Activated CD8-positive, alpha-beta T cell treated with anti-CD3 and anti-CD28 coated beads for 36 hours (primary cell): ENCODE measurements at places on chromosomes 12 and 14.

GRCh38 chr12:2580821-2581220 is 213.9 kb upstream of the FKBP4 start:
- H3K27me3 ChIP-seq: peaks cover 22% of the 10 kb centered on the region
- no peak for DNase-seq
- peaks cover 2% of the 10 kb centered on the region for H3K4me1 ChIP-seq
- H3K4me3 ChIP-seq: no peak overlapping the region
- H3K36me3 ChIP-seq: no peaks in the 10 kb centered on the region
- no peak overlapping the region for H3K27ac ChIP-seq

DNA sequence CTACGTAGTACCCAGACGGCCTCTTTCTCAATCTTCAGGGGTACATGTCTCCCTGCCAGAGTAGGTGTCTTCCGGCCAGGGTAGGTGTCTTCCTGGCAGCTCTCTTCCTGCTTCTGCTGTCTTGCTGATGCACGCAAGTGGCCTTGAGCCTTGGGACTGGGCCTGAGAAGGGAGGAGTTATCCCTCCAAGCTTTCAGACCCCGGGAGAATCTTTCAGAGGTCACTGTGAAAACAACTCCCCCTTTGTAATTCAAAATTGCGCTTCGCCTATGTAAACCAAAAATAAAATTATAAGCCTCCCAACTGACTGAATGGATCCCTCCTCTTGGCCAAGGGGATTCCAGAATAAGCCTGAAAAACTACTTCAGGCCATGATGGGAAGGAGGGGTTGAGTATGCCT is 87.3 kb upstream of the NUDT4 start:
- H3K4me3 ChIP-seq: no peak overlapping the region
- H3K27ac ChIP-seq: no peak overlapping the region
- no peaks in the 10 kb centered on the region for H3K27me3 ChIP-seq
- H3K36me3 ChIP-seq: no peaks in the 10 kb centered on the region
- H3K4me1 ChIP-seq: no peaks in the 10 kb centered on the region

GRCh38 chr12:99644629-99645028 is 2.9 kb upstream of the GARIN6 start:
- no peak for DNase-seq
- no peak overlapping the region for H3K27ac ChIP-seq
- H3K36me3 ChIP-seq: no peaks in the 10 kb centered on the region

DNA sequence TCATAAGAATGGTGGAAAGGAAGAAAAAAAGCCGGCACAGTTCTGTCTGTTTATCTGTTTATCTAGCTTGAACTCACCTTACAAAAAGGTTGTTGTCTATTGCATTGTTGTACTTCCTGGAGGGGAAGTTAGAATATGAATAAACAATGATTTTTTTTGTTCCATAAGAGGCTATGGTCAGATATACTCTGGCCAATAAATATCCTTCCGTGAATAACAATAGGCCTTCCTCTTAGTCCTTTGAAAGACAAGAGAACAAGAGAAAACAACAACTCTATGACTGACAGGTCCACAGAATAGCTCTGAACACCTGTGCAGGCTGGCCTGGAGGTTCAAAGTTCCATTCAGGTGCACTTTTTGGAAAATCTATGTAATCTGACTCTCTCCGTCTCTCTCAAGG is 192.8 kb upstream of the KRR1 start:
- peaks cover 8% of the 10 kb centered on the region for H3K4me1 ChIP-seq
- no peaks in the 10 kb centered on the region for H3K36me3 ChIP-seq
- H3K27me3 ChIP-seq: peaks cover 2% of the 10 kb centered on the region
- DNase-seq: no peak
- H3K27ac ChIP-seq: no peak overlapping the region
- no peak overlapping the region for H3K4me3 ChIP-seq

GRCh38 chr12:131511391-131511802 is 199.5 kb upstream of the SFSWAP start:
- H3K27me3 ChIP-seq: peaks cover 2% of the 10 kb centered on the region
- peak overlapping the region; percentile 59 for H3K27ac ChIP-seq

GRCh38 chr12:84825149-84825548 is 87.5 kb downstream of the SLC6A15 start:
- H3K4me3 ChIP-seq: no peak overlapping the region
- H3K36me3 ChIP-seq: no peaks in the 10 kb centered on the region
- peaks cover 2% of the 10 kb centered on the region for H3K27me3 ChIP-seq
- H3K4me1 ChIP-seq: no peaks in the 10 kb centered on the region
- no peak overlapping the region for H3K27ac ChIP-seq
- no peak for DNase-seq

DNA sequence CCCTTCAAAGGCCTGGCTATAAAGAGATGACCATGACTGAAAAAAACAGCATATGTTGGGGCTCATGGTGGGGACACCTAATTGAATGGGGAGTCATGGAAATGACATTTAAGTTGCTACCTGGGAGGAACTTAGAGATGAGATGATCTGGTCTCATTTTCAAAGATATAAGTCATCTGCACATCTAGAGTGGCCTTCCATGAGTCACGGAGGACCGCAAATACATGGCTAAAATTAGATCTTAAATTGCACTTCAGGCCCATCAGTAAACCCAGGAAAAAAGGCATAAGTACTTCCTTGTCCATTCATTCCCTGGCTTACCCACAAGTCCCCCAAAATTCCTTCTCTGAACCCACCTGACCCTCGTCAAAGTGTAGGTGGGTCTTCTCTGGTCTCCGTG is 53.4 kb downstream of the SPTB start:
- H3K27me3 ChIP-seq: peaks cover 9% of the 10 kb centered on the region
- H3K4me3 ChIP-seq: no peak overlapping the region

- H3K4me3 ChIP-seq: no peak overlapping the region
- no peak for DNase-seq
- peaks cover 17% of the 10 kb centered on the region for H3K4me1 ChIP-seq
- no peak overlapping the region for H3K27ac ChIP-seq
- no peaks in the 10 kb centered on the region for H3K36me3 ChIP-seq
These were observed 10.1 kb upstream of the SERPINA1 start for GRCh38 chr14:94398536-94398935.

DNA sequence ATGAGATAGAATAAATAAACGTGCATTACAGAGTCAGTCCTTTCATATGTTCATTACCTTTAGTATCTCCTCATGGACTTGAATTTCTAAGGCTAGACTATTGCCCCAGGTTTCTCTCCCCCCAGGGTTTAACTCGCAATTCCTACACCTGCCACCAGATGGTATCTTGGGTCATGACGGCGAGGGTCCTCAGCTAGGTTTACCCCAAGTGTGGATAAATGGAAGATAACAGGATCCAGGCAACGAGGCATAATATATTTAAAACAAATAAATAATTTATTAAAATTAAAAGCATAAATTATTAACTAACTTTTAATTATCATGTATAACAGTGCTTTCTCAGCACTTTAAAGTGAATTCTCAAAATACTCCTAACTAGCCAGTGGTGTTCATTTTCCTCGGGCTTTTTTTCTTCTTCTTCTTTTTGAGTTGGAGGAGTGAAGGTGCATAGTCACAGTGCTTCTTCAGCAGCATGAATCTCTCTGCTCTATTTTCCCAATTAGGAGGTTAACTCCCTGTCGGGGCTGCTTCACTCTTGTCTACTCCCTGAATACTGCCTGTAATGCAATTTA is 243.5 kb upstream of the CAND1 start:
- no peaks in the 10 kb centered on the region for H3K4me1 ChIP-seq
- H3K27me3 ChIP-seq: peaks cover 10% of the 10 kb centered on the region
- peak; percentile 62 for DNase-seq
- H3K36me3 ChIP-seq: no peaks in the 10 kb centered on the region

GRCh38 chr12:21774358-21775132 is at the start of gene KCNJ8:
TSS of gene KCNJ8 (minus strand) at chr12:21774706. CDS start at chr12:21773616, 1,090 bp downstream.
- peak; percentile 7 for DNase-seq
- H3K27me3 ChIP-seq: peaks cover 38% of the 10 kb centered on the region
- no peak within 1 kb of the TSS for H3K27ac ChIP-seq
- H3K36me3 ChIP-seq: no peaks in the 10 kb centered on the region

DNA sequence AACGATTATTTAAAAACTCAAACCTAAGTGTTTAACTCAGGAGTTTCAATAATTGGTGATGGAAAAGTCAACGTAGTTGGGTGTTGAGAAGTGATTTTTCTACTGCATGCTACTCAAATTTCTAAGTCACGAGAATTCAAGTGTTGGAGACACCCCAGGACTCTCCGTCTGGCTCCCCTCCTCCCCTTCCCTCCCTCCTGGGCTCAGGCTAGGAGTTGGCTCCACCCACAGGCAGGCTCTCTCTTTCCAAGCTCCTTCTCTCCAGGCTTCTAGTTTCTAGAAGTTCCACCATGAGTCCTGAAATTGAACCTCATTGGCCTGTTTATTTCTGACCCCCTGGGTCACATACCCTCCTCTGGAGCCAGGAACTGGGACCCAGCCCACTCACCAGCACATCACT is 73.0 kb downstream of the TMEM132D start:
- H3K27ac ChIP-seq: no peak overlapping the region
- H3K27me3 ChIP-seq: peaks cover 4% of the 10 kb centered on the region
- no peak overlapping the region for H3K4me3 ChIP-seq
- no peaks in the 10 kb centered on the region for H3K36me3 ChIP-seq

- peaks cover 5% of the 10 kb centered on the region for H3K4me1 ChIP-seq
- H3K27ac ChIP-seq: no peak overlapping the region
- DNase-seq: no peak
- no peak overlapping the region for H3K4me3 ChIP-seq
These were observed 79.4 kb downstream of the DACT1 start for GRCh38 chr14:58717211-58717610.

- no peak for DNase-seq
- peaks cover 60% of the 10 kb centered on the region for H3K4me1 ChIP-seq
- no peak overlapping the region for H3K4me3 ChIP-seq
- peaks cover 39% of the 10 kb centered on the region for H3K36me3 ChIP-seq
- no peaks in the 10 kb centered on the region for H3K27me3 ChIP-seq
- peak overlapping the region; percentile 17 for H3K27ac ChIP-seq
These were observed 334.8 kb upstream of the RGS6 start for GRCh38 chr14:71597287-71597920.

GRCh38 chr12:103851127-103851526 is 10.1 kb upstream of the NT5DC3 start:
- DNase-seq: no peak
- H3K4me3 ChIP-seq: no peak overlapping the region
- H3K27ac ChIP-seq: no peak overlapping the region
- peaks cover 4% of the 10 kb centered on the region for H3K4me1 ChIP-seq
- H3K27me3 ChIP-seq: no peaks in the 10 kb centered on the region

- H3K27ac ChIP-seq: no peak overlapping the region
- peaks cover 2% of the 10 kb centered on the region for H3K4me1 ChIP-seq
- no peaks in the 10 kb centered on the region for H3K36me3 ChIP-seq
- no peak for DNase-seq
- H3K27me3 ChIP-seq: no peaks in the 10 kb centered on the region
These were observed 393.5 kb downstream of the CCDC91 start for GRCh38 chr12:28583701-28584261.

- DNase-seq: no peak
- H3K27ac ChIP-seq: no peak overlapping the region
- H3K4me1 ChIP-seq: peaks cover 1% of the 10 kb centered on the region
- H3K4me3 ChIP-seq: no peak overlapping the region
- peaks cover 14% of the 10 kb centered on the region for H3K36me3 ChIP-seq
- no peaks in the 10 kb centered on the region for H3K27me3 ChIP-seq
These were observed 43.5 kb downstream of the ETNK1 start for GRCh38 chr12:22668441-22668840.

- peaks cover 1% of the 10 kb centered on the region for H3K27me3 ChIP-seq
- peak within 1 kb of the TSS; percentile 40 for H3K27ac ChIP-seq
- peak within 1 kb of the TSS; percentile 64 for H3K4me3 ChIP-seq
- no peaks in the 10 kb centered on the region for H3K36me3 ChIP-seq
- peak; percentile 41 for DNase-seq
- H3K4me1 ChIP-seq: peaks cover 6% of the 10 kb centered on the region
These were observed at the start of gene DTX1 for GRCh38 chr12:113056631-113057488. TSS of gene DTX1 (plus strand) at chr12:113056730. CDS start at chr12:113058193, 1,463 bp downstream.

GRCh38 chr12:27032679-27033078 is 10.3 kb downstream of the MED21 start:
- H3K27me3 ChIP-seq: no peaks in the 10 kb centered on the region
- H3K4me1 ChIP-seq: no peaks in the 10 kb centered on the region
- peaks cover 44% of the 10 kb centered on the region for H3K36me3 ChIP-seq
- DNase-seq: no peak
- H3K4me3 ChIP-seq: no peak overlapping the region
- no peak overlapping the region for H3K27ac ChIP-seq

DNA sequence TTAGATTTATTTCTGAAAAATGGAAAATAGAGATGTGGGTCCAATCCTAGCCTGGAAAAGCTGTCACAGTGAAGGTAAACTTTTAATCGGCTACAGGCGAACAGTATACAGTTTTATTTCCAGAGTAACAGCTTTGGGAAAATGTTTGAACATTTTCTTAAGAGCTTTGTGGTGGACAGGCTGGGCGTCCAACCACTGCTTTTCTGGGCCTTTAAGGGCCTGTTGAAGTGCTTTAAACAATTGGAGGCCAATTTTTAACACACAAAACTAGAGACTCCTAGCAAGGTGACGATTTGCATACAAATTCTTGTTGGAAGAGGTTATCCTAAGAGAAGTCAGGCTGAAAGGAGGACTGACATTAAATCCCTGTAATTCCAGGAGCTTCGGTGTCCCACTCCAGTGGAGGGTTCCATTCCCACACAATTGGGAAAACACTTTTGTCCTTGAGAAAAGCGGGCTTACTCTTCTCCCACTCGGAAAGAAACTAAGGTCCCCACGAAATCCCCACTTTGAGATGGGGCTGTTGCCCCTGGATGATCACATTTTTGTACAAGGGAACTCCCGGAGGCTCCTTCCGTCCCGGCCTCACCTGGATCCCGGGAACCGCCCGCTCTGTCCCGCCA is 26.9 kb downstream of the BCL11B start:
- no peaks in the 10 kb centered on the region for H3K27me3 ChIP-seq
- DNase-seq: no peak
- H3K4me1 ChIP-seq: peaks cover 63% of the 10 kb centered on the region
- peak overlapping the region; percentile 79 for H3K4me3 ChIP-seq
- H3K27ac ChIP-seq: peak overlapping the region; percentile 99
- peaks cover 61% of the 10 kb centered on the region for H3K36me3 ChIP-seq

- no peak overlapping the region for H3K4me3 ChIP-seq
- peak; percentile 82 for DNase-seq
- no peaks in the 10 kb centered on the region for H3K27me3 ChIP-seq
- H3K27ac ChIP-seq: no peak overlapping the region
These were observed 3.4 kb downstream of the GPR84 start for GRCh38 chr12:54360717-54361456.

DNA sequence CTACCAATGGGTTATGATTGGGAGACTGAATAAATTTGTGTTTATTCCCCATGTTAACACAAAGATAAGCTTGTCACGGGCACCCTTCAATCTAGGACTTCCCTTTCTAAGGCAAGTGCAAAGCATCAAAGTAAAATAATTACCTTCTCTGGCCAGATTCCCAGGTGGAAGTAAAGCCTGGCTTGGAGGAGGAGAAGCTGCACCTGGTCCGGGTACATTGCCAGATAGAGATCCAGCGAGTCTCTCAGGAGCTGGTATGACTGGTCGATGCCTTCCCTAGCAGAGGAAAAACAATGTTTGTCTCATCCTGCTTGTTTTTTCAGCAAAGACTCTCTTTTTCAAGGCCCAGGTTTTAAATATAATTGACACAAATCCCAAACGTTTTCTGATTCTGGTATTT is 24.9 kb downstream of the FBXO21 start:
- no peak for DNase-seq
- no peaks in the 10 kb centered on the region for H3K27me3 ChIP-seq
- H3K4me1 ChIP-seq: no peaks in the 10 kb centered on the region
- H3K36me3 ChIP-seq: peaks cover 60% of the 10 kb centered on the region
- no peak overlapping the region for H3K27ac ChIP-seq

GRCh38 chr12:122197612-122197966 is 5.9 kb upstream of the B3GNT4 start:
- no peak for DNase-seq
- peaks cover 13% of the 10 kb centered on the region for H3K27me3 ChIP-seq
- peaks cover 7% of the 10 kb centered on the region for H3K4me1 ChIP-seq
- no peaks in the 10 kb centered on the region for H3K36me3 ChIP-seq
- H3K27ac ChIP-seq: peak overlapping the region; percentile 77

- H3K27ac ChIP-seq: no peak overlapping the region
- H3K4me3 ChIP-seq: no peak overlapping the region
- no peak for DNase-seq
- H3K36me3 ChIP-seq: no peaks in the 10 kb centered on the region
These were observed 196.3 kb downstream of the EPS8 start for GRCh38 chr12:15592934-15593333.
